ENCODE measurements at places on chromosomes 13 and 19.

GRCh38 chr19:49387936-49388372, at the start of gene KASH5:
TSS of gene KASH5 (plus strand) at chr19:49388249. CDS start at chr19:49390884, 2,635 bp downstream.
- peak; percentile 77 for DNase-seq

- DNase-seq: no peak
Measured at GRCh38 chr13:46775385-46776107, 21.4 kb downstream of the ESD start.

DNA sequence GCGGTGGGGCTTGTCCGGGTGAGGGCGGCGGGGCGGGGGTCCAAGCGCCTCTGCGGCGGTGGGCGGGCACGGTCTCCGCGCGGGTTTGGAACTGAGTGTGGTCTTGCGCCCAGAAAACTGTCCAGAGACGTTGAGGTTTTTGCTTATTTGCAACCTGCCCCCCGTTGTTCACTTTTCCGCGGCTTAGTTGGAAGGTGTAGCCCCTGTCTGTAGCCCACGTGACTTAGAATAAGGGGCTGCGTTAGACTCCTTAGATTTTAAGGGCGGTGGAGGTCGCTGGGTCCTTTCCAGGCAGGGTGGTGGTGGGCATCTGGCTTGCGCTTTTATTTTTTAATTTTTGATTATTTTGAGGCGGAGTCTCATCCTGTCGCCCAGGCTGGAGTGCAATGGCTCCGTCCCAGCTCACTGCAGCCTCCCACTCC, 748 bp downstream of the RPS15 start:
- no peak for DNase-seq

- no peak for DNase-seq
Measured at GRCh38 chr19:35860818-35861639, 4.3 kb downstream of the KIRREL2 start.

GRCh38 chr13:46964789-46965527, 68.1 kb upstream of the HTR2A start:
- DNase-seq: no peak

DNA sequence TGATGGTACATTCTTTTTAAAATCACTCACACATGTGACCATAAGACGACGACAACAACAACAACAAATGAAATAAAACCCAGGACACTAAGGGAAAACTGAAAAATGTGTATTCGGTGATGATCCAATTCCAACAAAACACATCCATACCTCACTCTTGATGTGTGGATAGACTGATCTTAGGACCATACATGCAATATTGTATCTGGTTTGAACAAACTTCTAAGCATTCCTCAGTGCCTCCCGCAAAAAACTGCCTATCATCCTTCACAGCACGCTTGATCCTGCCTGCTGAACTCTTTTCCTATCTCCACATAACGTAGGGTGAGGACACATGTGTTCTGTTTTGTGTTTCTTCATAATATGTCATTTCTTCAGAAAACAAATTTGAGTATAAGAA, 415.2 kb downstream of the KCTD12 start:
- no peak for DNase-seq

- DNase-seq: no peak
Measured at GRCh38 chr13:84290386-84290785, 408.1 kb upstream of the SLITRK1 start.

DNA sequence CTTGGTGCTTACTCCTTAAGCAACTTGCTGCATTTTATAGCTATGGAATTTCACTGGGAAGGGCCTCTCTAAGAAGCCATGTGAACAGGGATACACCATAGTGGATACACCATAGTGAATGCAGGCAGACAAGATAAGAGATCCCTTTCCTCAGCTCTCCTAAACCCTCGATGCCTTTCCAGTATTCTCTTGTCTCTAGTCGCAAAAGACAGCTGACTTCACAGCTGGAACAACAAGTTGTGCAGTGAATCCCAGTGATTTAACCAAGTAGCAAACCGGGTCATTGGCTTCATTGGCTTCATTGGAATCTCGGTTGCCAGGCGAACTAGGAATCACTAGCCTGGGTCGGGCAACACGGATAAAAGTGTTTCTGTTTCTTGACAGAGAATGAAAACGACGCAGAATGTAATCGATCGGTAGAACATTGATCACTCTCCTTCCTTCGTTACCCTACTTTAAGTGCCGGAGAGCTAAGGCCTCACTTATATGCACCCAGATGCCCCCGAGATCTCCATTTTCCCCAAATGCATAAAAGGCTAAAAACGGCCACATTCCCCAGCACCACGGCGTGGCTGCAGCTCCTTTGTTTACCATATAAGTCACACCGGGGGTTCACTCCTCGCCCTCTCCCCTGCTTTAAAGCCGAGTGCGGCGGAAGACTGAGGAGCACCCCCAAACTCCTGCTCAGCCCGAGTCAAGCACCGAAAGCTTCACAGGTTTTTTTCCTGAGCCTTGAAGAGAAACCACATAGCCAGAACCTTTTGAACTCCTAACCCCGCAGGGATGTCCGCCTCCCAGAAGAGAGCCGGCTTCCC, 674 bp downstream of the TRPC4 start:
- DNase-seq: no peak

GRCh38 chr13:97761796-97762540, 191.5 kb upstream of the IPO5 start:
- DNase-seq: no peak

GRCh38 chr19:3407556-3408516, 41.5 kb downstream of the NFIC start:
- no peak for DNase-seq
